ENCODE measurements at places on chromosomes 4 and X.

DNA sequence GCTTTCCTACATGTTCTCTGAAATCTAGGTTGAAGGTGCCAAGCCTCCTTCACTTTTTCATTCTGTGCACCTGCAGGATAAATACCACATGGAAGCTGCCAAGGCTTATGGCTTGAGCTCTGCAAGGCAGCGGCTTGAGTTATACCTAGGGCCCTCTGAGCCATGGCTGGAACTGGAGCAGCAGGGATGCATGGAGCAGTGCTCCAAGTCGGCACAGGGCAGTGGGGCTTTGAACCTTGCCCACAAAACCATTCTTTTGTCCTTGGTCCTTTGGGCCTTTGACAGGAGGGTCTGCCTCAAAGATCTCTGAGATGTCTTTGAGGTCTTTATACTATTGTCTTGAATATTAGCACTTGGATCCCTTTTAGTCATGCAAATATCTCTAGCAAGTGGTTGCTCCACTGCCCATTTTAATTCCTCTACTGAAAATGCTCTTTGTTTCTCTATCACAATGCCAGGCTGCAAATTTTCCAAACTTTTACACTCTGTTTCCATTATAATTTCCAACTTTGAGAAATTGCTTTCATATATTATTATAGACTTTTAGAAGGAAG is 536.2 kb upstream of the KLHL4 start:
- no peak for DNase-seq

GRCh38 chr4:179145746-179146525 is 1703.7 kb upstream of the AGA start:
- no peak for DNase-seq

DNA sequence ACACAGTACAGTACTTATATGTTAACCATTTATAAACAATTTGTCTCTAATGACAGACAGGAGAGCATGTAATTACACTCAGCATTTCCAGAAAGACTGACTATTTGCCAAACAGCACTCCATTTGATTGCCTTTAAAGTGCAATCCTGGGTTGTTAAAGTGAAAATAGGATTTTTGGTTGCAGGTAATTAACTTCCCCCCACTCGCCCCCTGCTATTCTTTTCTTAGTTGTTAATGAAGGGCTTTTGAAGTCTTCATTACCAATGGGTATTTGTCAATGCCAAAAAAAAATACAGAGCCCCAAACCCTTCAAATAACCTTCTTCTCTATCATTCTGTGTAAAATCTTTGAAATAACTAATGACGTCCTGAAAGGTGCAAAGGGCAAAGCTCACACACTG is 825.6 kb downstream of the STPG2 start:
- DNase-seq = no peak

DNA sequence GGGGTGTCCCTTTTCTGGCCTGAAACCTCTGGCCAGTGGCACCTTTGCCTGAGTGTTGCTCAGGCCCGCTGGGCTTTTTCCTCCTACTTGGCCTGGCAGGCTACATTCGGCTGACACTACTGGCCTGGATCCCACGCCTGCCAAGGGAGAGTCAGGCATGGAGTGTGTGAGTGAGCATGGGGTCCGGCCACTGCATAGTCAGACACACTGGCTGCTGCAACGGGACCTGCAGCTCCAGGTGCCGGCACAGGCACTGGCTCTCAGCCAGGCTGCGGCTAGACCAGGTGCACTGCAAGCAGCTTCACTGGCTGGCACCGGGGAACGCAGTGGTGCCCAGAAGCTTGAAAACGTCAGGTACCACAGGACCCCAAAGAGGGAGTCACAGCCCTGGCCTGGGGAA is 434.9 kb downstream of the ARHGAP24 start:
- DNase-seq = no peak

- DNase-seq = peak; percentile 70
These were observed 5.1 kb downstream of the USP27X start for GRCh38 chrX:49884290-49884862.

GRCh38 chrX:71251466-71251973 is 2.4 kb downstream of the ZMYM3 start:
- no peak for DNase-seq

DNA sequence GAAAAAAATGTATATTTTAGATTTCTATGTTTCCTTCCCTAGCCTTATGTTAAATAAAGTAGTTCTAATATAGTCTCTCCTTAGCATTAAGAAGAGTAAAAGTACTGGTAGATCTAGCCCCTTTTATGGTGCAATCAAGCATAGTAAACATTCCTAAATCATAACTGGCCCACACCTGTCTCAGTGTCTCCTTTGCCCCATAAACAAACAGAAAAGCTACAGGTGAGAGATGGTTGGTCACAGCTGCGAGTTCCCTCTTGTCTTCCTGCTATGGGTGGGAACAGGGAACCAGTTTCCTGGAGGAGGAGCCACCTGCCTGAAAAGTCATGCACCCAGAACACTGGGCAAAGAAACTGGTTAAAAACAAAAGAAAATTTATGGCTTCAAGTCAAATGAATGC is 16.6 kb downstream of the SOWAHB start:
- no peak for DNase-seq

DNA sequence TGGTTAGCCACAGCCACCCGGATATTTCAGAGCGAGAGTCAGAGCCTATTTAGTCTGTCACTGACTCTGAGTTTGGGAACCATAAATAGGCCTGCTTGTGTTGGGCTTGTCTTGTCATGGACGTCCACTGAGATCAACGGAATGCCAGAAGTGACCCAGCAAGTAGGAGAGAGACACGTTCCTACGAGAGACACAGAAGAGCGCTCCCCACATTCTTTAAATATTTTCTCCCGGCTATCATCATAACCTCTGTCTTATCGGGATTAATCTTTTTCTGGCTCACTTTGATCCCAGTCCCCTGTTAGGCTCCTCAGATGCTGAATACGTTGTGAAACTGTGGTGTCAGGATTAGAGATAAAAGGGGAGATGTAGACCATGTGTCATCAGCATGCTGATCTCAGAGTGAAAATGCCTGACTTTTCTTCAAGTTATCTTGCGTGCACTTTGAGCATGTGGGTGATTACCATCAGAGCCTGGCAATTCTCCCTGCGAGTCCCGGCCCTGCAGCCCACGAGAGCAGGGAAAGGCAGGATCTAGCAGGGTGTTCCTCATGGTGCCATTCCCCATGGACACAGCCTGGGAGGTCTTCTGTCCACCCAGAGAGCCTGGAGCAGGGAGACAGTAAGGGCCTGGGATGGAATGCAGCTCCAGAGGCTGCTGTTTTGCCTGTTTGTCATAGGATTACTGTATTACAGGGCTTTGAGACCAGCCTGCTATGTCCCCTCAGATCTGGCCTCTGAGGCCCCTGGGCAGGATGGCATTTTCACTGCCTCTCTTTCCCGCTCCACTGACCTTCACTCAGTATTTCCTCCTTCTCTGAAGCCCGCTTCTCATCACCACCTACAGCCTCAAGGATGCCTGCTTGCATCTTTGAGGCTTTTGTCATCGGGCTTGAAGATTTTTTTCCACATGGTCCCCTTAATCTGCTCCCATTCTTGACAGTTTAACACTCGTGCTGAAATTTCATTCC is 2.8 kb upstream of the TENM3 start:
- no peak for DNase-seq

DNA sequence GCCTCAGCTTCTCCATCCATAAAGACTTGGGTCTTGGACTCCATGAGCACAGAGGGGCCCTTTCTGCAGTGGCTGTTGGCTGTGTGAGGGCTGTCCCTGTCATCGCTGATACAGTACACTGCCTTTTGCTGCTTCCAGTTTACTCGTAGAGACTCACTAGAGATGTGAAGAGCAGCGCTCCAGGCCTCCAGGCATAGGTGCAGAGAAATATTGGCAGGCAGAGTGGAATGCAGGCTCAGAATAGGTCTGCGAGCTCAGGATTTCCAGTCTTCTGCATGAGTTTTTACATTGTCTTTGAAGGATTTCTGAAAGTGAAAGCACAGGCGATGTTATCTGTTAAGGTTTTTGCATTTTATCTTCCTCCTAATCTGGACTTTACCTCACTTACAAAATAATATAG is 97.4 kb downstream of the AASDH start:
- DNase-seq = no peak

- no peak for DNase-seq
These were observed 5.1 kb downstream of the AFF1 start for GRCh38 chr4:86939729-86940575.

DNA sequence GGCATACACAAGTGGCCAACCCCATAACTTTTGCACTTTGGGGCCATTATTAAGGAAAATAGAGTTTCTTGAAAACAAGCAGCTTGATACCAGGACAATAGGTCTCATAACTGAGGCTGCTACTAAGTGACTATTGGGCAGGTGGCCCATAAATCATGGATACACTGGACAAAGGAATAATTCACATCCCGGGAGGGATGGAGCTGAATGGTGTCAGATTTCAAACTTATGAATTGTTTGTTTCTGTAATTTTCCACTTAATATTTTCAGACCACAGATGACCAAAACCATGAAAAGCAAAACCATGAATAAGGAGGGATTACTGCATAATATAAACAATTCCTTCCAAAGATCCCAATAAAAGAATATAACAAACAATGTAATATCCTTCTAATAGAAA is 114.4 kb downstream of the WDFY3 start:
- no peak for DNase-seq

- DNase-seq = no peak
These were observed 270.5 kb upstream of the PPARGC1A start for GRCh38 chr4:24160358-24160757.

DNA sequence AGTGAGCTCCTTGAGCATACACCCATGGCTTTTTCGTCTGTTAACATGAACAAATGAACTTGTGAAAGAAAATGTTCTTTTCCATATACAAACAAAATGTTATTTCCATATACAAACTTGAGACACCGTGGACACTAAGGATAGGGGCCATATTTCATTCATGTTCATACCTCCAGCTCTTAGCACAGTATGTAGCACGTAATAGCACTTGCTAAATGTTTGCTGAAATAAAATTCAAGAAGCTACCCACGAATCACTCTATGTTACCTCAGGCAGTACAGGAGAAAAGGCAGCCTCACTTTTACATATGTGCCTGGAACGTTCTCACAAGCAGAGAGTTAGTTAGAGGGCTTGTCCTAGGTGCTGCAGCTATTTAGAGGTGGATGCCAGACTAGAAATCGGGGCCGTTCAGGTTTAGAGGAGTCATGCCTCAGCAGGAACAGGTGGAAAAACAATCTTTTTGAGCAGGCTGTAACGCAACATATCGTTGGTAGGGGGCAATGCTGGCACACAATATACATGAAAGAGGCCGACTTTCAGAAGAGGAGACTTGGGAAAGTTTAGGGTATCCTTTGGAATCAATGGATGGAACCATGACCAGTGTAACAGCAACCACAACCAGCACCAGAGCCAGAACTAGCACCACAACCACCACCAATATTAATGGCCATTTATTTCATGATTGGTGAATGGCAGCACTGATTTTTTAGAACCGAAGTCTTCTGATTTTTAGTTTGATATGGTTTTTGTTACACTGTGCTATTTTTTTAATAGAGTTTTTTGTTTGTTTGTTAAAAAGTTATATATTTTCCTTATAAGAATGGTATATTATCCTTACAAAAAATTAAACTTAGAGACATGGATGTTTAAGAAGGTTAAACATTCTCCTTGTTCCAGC is 14.8 kb upstream of the PAQR3 start:
- DNase-seq = peak; percentile 45

DNA sequence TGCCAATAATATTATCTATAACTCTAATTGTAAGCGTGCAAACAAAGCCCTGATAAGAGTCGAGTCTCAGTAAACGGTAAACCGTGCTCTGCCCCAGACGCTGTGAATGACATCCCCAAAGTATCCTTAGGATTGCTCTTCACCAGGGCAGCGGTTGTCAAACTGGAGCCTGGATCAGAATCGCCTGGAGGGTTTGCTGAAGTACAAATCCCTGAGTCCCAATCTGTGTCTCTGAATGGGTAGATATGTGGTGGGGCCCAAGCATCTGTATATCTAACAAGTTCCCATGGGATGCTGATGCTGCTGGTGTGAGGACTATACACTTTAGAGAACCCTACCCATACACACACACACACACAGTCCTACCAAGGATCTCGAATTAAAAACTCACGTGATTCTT is 813 bp upstream of the APBB2 start:
- DNase-seq = no peak

DNA sequence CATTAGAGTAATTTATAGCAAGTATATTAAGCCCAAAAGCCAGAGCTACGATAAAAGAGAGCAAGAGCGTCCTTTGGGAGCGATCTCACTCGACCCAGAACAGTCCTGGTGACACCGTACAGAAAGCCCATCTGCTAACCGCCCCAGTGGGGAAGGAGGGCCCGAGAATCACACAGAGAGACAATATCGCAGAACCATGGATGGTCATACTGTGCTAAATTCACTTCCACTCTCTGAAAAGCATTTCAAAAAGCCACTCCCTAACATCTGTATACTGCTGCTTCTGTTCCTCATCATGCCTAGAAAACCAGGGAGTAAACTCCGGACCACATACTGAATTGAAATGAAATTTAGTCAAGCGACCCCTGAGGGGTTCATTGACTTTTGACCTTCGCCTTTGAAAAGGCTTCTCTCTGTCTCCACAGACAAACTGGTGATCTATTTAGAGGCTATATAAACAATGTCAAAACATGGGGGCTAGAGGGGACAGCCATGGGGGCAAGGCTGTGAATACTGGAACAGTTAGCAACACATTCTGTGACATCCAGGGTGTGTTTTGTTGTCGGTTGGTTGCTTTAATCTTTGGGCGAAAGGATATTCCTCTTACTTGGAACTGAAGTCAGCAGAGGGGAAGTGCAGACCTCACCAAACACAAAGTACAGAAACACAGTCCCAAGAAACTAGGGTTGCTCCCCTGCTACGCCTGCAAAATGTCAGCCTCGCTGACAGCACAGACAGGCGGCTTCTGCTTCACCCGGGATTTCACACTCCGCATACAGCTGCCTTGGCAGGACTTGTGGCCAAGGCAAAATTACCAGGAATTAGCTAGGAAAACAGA is 129.0 kb upstream of the RASGEF1B start:
- DNase-seq = no peak

- no peak for DNase-seq
These were observed 80.1 kb upstream of the STIM2 start for GRCh38 chr4:26780539-26780938.

GRCh38 chr4:73662709-73663546 is 42.7 kb upstream of the RASSF6 start:
- DNase-seq = no peak

DNA sequence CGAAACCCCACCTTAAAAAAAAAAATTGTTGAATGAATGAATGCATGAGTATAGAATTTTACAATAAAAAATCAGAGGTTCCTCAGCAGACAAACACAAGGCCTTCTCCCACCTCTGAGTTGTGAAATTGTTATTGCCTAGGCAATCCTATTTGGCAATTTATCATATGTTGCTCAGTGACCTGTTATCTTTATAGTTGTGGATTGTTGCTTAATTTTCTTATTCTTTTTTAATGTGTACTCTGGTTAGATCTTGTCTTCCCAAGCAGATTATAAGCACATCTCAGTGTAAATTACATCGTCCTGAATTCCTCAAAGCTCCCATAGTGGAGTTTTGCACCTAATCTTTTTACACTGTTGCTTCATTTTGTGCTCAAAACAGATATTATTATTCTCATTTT is 71.9 kb downstream of the RBM47 start:
- DNase-seq = no peak

DNA sequence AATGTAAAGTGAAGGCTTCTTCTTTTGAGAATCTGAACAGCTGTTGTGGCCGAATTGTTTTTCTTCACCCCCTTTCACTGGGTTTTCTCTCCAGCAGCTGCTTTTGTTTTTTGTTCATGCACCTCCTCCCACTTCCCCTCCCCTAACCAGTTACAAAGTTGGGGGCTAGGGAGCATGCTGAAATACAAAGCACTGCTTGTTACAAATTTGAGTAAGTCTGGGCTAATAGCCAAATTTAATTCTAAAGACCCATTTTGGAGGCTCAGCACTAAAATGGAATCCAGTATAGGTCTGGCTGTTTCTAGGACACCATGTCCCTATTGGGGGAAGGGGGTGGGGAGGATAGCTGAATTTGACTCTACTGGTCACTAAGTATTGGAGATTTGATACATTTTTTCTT is 89.2 kb upstream of the GPM6B start:
- no peak for DNase-seq

Measured in endothelial cell (in vitro differentiated cells).